ENCODE measurements at places on chromosomes 6 and 20. TPM values are rescaled to one million over a fixed set of nuclear protein-coding genes. Genes with fewer than 3 reads are reported as not detected.

Gene TTK
- total RNA-seq, result 0.34 TPM

Gene SLC26A8
- total RNA-seq, result not detected

Gene SEMG1
- not detected for total RNA-seq

Gene HACE1
- 19.1 TPM for total RNA-seq

Gene IPCEF1
- 0.47 TPM for total RNA-seq

Gene VPS16
- 68.1 TPM for total RNA-seq

Gene ATP5F1E
- total RNA-seq, result 49.3 TPM

Gene ZNF831
- not detected for total RNA-seq

Gene OLIG3
- not detected for total RNA-seq

Gene LST1
- total RNA-seq, result 0.09 TPM
